Nephron progenitor cell (in vitro differentiated cells): ENCODE measurements at places on chromosomes 1 and 21.

DNA sequence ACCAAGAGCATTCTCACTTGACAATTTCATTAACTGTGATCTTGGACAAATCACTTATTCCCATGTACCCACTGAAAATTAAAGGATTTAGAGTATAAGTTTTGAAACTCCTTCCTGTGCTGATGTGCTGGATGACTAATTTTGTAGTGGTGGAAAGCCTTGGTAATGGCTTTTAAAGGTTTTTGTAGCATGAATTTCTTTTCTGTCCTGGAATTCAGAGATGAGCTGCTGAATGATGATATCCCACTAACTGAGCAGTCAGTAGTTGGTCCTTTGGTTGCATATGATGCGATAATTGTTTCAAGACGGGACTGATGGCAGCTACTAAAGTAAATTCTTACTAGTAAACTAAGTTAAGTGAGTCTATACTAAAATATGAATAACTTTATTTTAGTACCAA is 5.2 kb downstream of the RPL5 start:
- DNase-seq = no peak

GRCh38 chr1:87394982-87395381 is 66.3 kb downstream of the LMO4 start:
- no peak for DNase-seq

DNA sequence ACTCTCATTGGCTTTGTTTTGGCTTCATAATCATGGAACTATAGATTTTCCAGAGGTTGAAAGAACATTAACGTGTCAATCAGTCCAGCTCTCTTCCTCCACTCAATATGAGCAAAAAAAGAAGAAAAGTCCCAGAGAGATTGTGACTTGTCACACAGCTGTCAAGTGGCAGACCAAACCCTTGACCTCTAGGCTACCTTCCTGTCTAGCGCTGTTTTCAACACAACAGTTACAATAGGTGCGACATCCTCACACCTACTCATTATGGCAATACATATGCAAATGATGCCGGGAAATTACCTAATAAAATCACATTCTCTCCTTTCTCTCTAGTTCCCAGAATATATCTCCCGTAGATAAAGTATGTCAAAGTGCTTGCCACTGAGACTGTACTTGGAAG is 1.1 kb downstream of the WARS2 start:
- DNase-seq = no peak

GRCh38 chr1:212606395-212607205 is 2.0 kb upstream of the ATF3 start:
- DNase-seq = peak; percentile 32

- DNase-seq = no peak
These were observed 177.5 kb downstream of the VPS13D start for GRCh38 chr1:12407050-12407961.

DNA sequence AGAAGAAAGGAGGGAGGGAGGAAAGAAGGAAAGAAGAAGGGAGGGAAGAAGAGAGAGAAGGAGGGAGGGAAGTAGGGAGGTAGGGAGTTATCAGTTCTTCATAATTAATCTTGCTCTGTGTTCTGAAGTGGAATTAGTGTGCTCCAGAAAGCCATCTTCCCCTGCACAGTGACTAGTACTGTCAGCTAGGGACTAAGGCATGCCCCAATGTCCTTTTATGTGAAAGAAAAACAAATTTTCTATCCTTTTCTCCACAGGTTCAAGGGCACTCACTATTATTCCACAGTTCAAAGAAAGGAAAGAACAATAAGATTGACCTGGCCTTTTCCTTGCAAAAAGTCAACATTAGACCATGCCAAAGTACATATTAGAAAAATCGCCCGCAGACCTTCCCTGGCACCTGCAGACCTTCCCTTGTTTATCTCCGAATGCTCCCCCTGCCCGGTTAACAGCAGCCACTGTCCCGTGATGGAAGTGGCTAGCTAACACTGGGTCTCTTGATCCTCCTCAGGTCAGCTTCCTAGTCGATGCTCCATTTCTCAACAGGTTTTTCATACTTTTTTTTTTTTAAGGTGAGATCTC is 107.2 kb upstream of the EDEM3 start:
- no peak for DNase-seq

DNA sequence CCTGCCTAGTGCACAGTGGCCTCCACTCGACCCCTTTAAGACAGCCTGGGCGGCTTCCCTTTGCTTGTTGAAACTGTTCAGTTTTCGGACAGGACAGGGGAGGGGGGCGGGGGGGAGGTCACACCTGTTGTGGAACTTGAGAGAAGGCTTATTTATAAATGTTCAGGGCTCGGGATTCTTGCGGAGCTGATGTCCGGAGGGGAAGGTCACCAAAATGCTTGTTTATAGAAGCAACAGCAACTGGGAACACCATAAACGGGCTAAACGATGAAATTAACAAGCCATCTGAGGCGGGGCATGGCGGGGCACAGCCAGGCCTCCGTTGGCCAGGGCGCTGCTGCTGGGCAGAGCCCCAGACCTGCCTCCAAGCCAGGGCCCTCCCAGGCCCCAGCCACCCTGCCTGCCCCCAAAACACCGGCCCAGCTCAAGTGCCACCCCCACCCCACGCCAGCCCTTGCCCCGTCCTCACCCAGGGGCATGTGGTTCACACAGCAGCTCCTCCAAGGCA is 59.8 kb upstream of the CASZ1 start:
- no peak for DNase-seq

- no peak for DNase-seq
These were observed 244.2 kb upstream of the HOOK1 start for GRCh38 chr1:59570524-59570923.

DNA sequence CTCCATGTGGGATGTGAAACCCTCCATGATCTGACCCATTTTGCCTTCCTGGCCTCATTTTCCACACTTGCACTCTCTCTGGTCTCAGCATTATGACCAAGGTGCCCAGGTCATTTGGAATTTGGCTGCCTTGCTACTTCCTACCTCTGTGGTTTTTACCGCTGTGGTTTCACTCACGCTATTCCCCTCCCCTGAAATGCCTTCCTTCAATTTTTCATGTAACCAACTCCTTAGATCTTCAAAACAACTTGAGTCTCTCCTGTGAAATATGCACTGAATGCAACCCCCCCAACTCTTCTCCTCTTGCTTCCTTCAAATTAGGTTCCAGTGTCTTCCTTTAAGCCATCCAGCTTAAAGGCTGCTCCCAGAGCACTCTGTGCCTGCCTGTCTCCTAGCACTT is 50.1 kb downstream of the PHC2 start:
- DNase-seq = no peak

DNA sequence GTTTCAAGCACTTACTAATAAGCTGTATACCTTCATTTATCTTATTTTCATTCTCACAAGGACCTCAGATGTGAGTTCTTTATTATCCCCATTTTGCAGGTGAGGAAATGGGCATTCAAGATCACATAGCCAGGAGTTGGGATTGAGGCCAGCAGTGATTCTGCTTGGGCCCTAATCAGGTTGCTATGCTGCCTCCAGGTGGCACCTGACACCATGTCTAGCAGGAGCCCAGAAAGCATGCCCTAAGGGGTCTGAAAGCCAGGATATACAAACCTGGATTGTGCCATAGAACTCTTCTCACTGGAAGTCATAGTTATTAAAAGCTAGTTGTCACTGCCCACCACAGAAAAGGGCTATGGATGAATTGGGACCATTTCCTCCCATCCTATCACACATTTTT is 61.1 kb downstream of the FYB2 start:
- peak; percentile 4 for DNase-seq
